Dermis blood vessel endothelial cell (primary cell): ENCODE measurements at places on chromosomes 6 and 20. TPM values are rescaled to one million over a fixed set of nuclear protein-coding genes. Genes with fewer than 3 reads are reported as not detected.

The AKAP12 gene
- 647 and 699 TPM in 2 replicates for total RNA-seq

The SLC9A8 gene
- total RNA-seq: 6.6 and 8.4 TPM in 2 replicates

DNA sequence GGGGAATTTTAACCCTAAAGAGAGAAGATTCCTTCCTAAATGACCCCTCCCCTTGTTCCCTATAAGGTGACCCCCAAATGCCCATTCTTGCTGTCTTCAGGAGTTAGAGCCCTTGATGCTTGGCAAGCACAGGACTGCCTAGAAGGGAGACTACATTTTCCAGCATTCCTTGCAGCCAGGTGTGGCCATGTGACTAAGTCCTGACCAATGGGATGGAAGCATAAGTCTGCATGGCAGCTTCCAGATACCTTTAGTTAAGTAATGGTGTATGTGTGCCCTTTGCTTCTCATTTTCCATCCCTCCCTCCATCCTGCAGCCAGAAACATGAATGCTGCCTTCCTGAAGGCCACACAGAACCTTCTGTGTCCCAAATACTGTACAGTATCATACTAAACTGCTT lies 5.5 kb downstream of the BFSP1 start:
- peak; percentile 61 for DNase-seq

- DNase-seq: peak; percentile 7
These were observed 5.2 kb downstream of the TXNDC5 start for GRCh38 chr6:7905416-7905815.

- DNase-seq: no peak
These were observed 20.5 kb downstream of the JPH2 start for GRCh38 chr20:44166477-44166876.

GRCh38 chr6:319177-320131 lies 27.2 kb downstream of the DUSP22 start:
- DNase-seq: no peak

The GPR31 gene
- not detected in 2 replicates for total RNA-seq

The KCNK16 gene
- not detected in 2 replicates for total RNA-seq

DNA sequence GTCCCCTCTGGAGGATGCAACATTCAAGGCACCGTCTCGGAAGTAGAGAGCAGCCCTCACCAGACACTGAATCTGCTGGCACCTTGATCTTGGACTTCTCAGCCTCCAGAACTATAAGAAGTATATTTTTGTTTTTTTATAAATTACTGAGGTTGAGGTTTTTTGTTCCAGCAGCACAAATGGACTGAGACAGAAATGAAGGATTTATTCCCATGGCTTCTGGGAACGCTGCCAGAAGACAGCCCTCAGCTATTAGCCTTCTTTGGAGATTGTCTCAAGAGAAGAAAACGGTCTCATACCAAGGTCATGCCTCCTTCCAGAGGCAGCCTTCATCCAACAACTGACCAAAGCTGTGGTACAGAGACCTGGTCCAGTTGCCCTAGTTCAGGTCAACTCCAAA lies 85.4 kb downstream of the CHMP4B start:
- no peak for DNase-seq

- no peak for DNase-seq
These were observed 9.7 kb upstream of the ZSCAN9 start for GRCh38 chr6:28215425-28215824.

DNA sequence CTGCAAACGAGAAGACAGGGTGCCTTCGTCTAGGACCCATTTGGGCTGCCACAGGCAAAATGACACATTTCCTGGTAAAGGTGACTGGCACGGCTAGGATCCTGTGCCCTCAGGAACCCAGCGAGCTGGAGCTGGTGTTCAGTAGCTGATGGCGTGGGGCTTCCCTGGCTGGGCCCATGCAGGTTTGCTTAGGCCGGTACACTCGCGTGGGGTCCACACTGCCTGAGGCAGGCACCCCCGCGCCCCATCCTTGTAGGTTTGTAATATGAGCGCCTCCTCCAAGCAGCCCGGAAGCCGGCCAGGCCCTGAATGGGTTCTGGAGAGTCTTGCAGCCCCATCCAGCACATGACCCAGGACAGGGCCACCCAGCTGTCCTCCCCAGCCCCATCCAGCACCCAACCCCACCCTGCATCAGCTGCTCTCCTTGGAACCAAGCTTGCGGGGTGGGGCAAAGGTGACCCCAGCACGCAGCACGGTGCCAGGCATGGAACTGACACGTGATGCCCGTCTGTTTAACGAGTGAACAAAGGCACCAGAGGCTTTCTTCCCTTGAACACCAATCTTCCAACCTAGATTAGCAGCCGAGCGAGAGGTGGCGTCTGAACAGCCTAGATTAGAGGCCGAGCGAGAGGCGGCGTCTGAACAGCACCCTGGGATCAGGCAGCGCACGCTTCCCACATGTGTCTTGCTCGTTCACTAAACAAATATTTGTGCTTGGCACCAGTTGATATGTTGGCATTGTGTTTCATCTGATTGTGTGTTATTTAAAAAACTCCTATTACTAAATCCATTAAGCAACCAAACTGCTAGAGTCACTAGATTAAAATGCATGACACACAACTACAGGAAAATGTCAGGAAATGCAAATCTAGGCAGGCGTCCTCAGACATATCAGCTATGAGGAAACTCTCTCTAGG lies 112.1 kb downstream of the DLL1 start:
- DNase-seq: peak; percentile 71
